ENCODE measurements at places on chromosomes 3 and 15.

- no peak for DNase-seq
Observed at GRCh38 chr15:49062900-49063299, 16.7 kb upstream of the SECISBP2L start.

DNA sequence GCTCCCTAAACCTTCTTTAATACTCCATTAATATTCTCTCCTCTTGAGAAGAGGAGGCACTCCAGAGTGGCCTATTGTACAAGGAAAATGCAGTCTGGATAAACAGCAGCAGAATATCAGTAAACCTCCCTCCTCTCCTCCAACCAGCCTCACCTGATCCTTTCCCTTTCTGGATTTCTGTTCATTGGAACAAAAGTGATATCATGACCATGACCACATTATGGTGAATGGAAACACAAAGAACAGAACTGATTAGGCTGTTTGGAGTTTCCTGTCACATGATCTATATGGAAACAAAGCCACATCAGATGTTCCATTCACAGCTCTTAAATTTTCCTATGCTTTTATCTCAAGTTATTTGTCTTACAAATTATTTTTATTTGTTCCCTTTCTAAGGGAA is 14.6 kb downstream of the C2CD4B start:
- no peak for DNase-seq

GRCh38 chr3:179072100-179072438 is 460 bp upstream of the ZMAT3 start:
- no peak for DNase-seq

- no peak for DNase-seq
Observed at GRCh38 chr15:25415217-25415616, 23.6 kb downstream of the UBE3A start.

GRCh38 chr15:41970456-41970855 is 1.9 kb downstream of the EHD4 start:
- no peak for DNase-seq

DNA sequence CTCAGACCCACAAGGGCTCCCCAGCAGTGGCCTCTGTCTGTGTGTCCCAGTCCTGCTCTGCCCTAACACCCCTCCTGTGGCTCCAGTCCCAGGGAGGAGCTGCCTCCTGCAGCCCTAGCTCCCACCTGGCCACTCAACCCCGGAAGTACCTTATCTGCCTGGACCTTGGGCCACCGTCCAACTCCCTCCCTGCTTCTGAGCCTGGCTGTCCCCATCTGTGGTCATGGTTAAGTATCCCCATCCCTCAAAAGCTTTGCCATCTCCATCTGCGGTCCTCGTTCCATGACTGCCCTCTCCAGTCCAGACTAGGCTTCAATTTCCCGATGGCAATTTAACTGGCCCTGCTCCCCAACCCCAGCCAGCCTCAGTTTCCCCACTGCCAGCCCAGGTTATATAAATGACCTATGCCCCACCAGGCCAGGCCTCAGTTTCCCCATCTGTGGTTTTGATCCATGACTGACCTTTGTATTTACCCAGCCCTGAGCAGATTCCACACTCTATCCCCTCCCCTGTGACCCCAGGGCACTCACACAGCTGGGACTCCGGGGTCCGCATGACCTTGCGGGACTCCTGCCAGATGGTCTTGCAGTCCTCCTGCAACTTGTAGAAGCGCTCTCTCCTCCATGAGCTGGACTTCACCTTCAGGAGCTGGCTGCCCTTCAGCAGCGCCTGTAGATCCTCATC is 9.6 kb downstream of the PLCD1 start:
- DNase-seq: no peak

DNA sequence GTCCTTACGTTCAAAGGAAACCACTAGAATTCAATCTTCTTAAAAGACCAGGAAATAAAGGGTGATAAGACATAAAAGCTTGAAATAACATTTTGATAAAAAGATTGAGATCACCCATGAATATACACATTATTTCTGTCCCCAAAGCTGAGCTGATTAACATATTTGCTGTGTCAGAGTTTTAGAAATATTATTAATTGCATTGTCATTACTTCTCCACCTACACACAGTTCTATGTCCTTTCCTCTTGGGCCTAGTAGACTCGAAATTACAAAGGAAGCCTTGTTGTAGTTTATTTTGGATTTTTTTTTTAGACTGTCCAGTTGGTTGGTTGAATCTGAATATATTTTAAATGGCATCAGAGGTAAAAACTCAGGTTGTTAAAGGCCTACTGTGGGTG is 81.0 kb upstream of the NR2E3 start:
- no peak for DNase-seq

- DNase-seq: no peak
Observed at GRCh38 chr3:132064114-132064513, 29.3 kb upstream of the CPNE4 start.

DNA sequence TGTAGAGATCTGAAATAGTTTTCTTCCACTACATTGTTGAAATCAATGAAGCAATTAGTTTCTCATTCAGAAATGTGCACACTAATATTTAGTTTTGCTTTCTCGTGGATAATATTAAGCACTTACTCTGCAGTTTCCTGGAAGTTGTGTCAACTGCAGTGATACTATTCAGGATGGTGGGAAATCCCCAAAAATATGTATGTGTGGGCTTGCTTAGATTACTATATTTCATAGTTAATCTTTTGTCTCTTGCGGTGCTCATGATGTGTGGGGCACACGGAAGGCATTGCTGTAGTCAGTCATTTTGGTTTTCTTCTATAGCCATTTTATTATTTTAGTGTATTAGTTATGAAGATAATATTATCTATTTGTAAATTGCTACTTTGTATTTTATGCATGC is 19.7 kb downstream of the RAB11A start:
- DNase-seq: no peak

DNA sequence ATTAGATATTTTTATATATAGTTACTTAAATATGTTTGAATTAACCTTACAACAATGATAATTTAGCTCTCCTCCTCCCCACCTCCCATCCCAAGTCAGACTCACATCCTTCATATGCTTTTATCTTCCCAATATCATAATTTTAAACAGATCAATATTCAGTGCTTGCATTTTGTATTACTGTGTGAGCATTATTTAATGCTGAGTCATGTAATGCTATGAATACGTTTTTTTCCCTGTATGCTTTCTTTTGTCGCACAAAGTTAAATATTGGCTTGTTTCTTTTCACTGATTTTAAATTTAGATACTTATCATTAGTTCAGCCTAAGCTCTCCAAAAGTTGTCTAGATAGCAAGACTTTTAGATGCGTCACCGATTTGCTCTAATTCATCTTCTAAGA is 471.6 kb upstream of the SGO1 start:
- no peak for DNase-seq

GRCh38 chr3:138049157-138049919 is 39.4 kb downstream of the CLDN18 start:
- no peak for DNase-seq

DNA sequence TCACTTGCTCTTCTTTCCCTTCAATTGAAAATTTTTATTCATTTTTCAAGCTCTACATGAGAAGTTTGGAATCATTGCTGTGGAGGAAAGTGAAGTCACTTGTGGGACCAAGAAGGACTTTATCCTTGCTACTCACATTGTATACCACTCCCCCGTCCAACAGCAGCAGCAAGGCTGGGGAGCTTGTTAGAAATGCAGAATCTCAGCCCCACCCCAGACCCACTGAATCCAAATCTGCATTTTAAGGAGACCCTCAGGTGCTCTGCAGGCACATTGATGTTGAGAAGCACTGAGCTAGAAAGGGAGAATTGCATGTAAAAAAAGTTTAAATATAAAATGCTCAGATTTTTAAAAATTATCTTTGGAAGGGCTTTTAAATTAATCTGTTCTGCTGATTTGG is 202.3 kb upstream of the MRPL3 start:
- DNase-seq: no peak

- DNase-seq: no peak
Observed at GRCh38 chr3:88030210-88030609, 28.6 kb downstream of the CGGBP1 start.

DNA sequence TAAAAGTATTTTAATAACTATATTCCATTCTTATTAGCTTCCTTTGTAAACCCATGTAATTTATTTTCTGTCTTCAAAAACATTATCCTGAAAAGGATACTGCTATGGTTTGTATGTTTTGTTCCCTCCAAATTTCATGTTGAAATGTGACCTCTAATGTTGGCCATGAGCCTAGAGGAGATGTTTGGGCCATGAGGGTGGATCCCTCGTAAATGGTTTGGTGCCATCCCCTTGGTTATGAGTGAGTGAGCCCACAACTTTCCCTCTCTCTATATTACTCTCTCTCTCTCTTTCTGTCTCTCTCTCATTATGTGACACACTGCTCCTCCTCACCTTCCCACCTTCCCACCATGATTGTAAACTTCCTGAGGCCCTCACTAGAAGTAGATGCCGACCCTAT is 357.7 kb downstream of the MFSD1 start:
- DNase-seq: no peak

- no peak for DNase-seq
Observed at GRCh38 chr3:102141096-102141927, 292.0 kb downstream of the NFKBIZ start.

DNA sequence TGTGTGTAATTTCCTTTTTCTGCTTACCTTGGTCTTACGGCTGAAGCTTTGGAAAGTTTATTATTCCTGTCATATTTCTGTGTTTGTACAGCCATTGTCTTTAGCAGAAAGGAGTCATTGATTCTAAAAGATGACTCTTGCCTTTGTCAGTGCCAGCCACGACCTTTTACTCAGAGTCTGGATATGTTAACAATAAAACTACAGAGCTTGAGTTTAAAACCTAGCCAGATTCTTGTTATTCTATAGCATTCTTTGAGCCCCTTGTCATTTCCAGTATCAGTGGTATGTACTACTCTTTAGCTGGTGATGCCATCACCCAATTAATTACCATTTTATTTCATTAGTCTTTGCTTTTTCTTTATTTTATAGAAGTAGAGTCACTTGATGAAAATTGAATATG is 142.4 kb downstream of the TCF12 start:
- no peak for DNase-seq

DNA sequence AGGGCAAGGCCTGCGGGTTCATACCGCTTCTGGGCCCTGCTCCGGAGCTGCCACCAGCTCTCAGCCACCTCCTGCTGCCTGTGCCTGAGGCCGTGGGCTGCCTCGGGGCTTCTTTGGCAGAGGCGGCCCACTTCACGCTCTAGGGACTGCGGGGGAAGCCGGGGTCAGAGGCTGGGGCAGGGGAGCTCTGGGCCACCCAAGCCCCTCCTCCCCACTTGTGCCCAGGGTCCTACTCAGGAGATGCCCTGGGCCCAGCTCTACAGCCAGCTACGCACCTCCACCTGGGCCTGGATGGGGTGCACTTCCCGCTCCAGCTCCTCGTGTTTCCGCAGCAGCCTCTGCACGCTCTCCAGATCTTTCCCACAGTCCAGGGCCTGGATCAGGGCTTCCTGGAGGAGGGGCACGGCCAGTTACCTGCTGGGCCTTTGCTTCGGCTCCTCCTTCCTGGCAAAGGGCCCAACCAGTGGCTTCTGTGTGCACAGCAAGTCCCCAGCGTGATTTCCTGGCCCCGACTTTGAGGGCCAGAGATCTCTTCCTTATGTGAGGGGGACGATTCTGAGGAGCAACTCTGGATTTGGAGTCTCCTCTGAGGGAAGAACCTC is 24.0 kb downstream of the PLA2G4B start:
- no peak for DNase-seq

DNA sequence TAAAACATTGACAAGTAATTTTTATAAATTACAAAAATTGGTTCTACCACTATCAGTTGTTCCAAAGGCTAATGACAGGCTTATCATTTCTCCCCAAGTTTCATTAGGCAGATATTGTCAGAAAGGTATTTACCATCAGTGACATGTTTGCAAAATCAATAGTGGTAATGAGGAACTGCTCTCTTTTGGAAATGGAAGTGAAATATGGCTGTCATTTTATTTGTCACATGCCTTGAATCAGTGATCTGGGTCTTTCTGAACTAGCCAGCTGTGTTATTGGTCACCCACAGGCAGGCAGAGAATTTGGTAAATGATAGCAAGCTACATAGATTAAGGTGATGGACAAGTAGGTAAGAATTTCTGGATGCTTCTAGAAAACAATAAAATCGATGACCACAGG is 268.0 kb upstream of the ARHGEF26 start:
- no peak for DNase-seq

DNA sequence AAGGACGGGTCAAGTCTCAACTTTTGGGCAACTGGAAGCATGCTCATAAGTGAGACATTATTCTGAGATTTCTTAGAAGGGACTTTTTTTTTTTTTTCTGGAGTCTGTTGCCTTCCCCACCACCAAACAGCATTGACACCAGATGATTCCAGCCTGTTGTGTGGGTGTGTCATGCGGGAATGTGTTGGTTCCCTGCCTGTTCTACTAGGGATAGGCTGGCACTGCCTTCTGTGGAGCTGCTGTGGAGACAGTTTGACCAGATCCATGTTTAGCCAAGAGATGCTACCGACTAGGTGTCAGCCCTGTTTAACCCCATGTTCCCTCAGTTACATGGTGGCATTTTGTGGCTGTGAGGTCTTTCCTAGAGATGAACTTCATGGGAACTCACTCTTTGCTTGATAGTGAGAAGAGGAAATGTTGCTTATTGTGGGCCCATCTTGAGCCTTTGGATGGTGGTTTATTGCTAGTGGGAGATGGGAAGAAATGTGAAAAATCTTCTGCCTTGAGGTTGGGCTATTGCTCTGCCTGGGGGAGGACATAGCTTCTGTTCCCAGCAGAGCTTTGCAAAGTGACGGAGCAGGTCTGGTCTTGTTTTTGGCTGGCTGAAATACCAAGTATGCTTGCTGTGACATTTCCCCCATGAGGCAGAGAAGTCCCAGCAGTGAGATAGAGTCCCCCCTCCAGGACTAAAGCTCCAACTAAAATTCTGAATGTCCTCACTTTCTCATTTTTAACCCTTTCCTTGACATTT is 31.3 kb downstream of the TRAK1 start:
- DNase-seq: no peak

DNA sequence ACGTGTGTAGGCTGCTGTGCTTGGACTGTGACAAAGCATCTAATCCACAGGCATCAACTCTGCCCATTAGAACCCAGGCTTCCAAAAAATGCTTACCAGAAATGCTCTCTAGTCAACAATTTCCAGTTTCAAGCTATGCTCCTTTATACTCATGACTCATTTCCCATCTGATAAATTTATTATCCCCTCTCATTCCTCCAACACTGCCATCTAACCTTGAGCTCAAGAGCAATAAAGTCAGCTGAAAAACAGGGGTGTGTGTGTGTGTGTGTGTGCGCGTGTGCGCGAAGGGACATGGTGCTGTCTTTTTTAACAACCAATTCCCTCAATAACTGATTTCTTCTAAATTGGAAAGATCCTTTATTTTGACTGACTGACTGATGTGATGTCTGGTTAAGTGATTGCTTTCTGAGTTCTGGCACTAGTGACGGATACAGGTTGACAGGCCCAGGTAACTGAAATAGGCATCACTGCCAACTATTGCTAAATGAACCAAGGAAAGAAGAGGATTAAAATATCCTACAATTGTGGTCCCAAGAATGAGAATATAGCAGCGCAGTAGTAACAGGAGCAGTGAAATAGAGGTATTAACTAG is 405.5 kb downstream of the ZNF385D start:
- no peak for DNase-seq

GRCh38 chr3:111903067-111903511 is 44.0 kb downstream of the PHLDB2 start:
- no peak for DNase-seq

Data from spinal cord (tissue), 10 donors.